HT1080 (cell line): ENCODE measurements at places on chromosomes 4 and X. TPM values are rescaled to one million over a fixed set of nuclear protein-coding genes. Genes with fewer than 3 reads are reported as not detected.

- no peak for DNase-seq
Measured at GRCh38 chr4:120055162-120055561, 11.5 kb downstream of the MAD2L1 start.

FGG gene
- 0.11 TPM in 1 of 2 replicates, not detected in the other for total RNA-seq

DNA sequence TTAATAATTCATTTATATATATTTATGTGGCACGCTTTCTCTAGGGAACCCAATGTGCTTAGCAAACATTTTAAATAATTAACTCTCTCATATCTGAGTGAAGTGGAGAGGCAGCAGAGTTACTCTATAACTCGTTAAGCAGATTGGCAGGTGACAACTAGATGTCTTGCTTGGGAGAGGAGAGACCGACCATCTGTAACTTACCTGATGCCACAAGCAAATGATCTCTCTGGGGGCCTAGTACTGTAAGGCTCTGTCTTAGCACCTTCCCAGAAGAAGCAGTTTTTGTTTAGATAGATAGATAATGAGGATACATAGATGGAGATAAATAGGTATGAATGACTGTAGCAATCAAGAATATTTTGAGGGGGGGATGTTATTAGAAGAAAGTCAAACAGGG is 11.9 kb upstream of the SEL1L3 start:
- no peak for DNase-seq

GRCh38 chrX:125651426-125651825 is 331.8 kb downstream of the TEX13C start:
- DNase-seq, result peak; percentile 40

METAP1 gene
- 95.1 and 102 TPM in 2 replicates for total RNA-seq

DNA sequence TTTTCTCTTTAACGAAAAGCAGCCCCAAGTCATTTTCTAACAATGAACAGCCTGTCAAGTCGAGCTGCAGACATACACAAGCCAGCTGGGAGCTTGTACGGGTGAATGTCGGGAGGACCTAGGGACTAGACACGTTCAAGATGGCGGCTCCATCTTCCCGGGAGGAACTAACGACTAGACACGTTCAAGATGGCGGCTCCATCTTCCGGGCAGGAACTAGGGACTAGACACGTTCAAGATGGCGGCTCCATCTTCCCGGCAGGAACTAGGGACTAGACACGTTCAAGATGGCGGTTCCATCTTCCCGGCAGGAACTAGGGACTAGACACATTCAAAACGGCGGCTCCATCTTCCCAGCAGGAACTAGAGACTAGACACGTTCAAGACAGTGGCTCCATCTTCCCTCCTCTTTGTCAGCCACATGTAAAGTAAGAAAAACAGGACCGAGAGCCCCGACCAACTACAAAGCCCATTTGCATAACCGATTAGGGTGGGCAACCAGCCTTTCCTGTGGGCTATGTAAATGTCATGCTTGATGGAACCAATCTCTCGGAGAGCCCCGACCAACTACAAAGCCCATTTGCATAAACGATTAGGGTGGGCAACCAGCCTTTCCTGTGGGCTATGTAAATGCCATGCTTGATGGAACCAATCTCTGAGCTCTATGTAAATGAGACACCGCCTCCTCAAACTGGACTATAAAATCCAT is 175.5 kb downstream of the DHRSX start:
- no peak for DNase-seq

DNA sequence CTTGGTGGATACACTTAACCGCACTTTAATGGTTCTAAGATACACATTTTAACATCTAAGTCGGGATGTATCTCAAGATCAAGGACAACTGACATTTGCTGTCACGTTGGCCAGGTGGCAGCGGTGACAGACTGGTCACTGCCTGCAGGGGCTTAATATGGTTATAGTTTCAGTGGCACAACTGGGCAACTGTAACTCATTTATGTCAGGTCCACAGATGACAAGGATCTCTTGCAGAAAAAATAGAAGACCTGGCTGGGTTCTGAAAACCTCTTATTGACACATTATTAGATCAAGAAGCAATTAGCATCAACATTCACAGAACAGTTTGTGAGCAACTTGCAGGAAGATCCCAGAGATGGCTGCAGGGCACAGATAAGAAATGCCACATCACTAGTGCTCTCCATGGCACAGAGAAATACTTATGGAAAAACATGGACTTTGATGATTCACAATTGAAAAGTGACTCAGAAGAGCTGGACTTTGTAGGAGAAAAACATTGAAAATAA is 99.6 kb upstream of the SORBS2 start:
- DNase-seq, result peak; percentile 51

GRCh38 chrX:152937236-152937635 is 39.4 kb downstream of the ZNF185 start:
- DNase-seq, result no peak

GRCh38 chr4:119536572-119537528 is 91.8 kb downstream of the PDE5A start:
- DNase-seq, result peak; percentile 5

ATP2B3 gene
- total RNA-seq, result 0.03 TPM in 1 of 2 replicates, not detected in the other

ADH1A gene
- total RNA-seq, result not detected in 2 replicates

DNA sequence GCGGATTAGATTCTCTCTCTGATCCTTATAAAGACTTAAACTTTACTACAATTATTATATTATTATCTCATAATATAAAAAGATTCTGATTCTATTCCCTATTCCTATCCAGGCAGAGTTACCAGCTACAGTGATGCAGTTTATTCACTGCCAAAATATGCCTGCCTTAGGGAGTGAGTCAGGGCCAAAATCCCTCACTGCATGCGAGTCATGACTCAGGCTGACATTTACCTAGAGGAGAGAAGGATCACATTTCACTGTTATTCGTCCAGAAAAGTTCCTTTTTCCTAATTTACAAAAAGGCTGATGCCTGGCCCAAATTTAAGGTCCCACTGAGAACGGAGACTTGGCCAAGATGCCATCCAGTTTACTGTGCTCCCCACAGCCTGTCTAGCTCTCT is 168.5 kb upstream of the LDB2 start:
- DNase-seq, result peak; percentile 86
